ENCODE measurements at places on chromosomes 2 and 18. TPM values are rescaled to one million over a fixed set of nuclear protein-coding genes. Genes with fewer than 3 reads are reported as not detected.

- no peak for DNase-seq
These were observed 24.3 kb upstream of the REL start for GRCh38 chr2:60857056-60857455.

GRCh38 chr2:190997526-190998113 is 16.4 kb downstream of the STAT1 start:
- DNase-seq: no peak

- no peak for DNase-seq
These were observed 281.1 kb upstream of the NCKAP5 start for GRCh38 chr2:133849341-133849740.

The PFN4 gene
- total RNA-seq: not detected

GRCh38 chr2:205730701-205731582 is 48.6 kb downstream of the NRP2 start:
- DNase-seq: no peak

The RIT2 gene
- not detected for total RNA-seq

The SCTR gene
- 0.25 TPM for total RNA-seq

- DNase-seq: peak; percentile 65
These were observed 64.7 kb downstream of the STK25 start for GRCh38 chr2:241443486-241444223.

GRCh38 chr2:75488157-75488556 is 72.6 kb downstream of the EVA1A start:
- DNase-seq: no peak

The B4GALT6 gene
- total RNA-seq: 8.0 TPM

- DNase-seq: no peak
These were observed 62.8 kb downstream of the SFXN5 start for GRCh38 chr2:73008766-73009135.

The NEU2 gene
- not detected for total RNA-seq

DNA sequence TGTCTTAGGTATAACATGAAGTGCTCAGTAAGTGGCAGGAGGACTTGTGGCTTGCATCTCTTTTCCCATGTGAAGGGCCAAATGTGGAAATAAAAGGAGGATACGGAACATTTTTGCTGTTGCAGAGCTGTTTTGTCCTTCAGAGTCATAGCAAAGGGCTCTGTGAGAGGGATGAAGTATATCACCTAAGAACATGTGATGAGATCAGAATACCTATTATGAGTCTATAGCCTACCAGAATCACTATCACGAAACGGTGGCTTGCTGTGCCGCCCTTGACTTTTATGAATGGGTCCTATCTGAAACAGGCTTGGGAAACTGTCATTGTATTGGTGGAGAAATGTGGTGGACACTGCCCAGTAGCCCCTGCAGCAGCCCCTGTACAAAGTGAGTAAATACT is 67.0 kb upstream of the ITGB6 start:
- no peak for DNase-seq

DNA sequence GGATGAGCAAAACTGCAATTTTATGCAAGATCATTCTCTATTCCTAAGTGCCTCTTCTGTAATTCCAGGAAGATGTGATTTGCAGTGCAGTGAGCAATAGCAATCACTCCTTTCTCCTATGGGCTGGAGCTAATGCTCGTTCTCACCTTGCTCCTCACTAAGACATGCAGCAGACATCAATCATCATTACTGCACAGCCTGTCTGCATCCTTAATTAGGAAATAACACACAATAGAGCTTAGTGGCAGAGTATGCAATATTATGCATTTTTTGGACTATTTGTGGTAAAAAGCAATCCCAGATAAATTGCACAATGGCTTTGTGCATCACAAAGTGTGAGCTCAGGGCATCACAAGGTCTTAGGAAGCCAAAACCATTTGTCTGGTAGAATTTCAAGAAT is 32.6 kb upstream of the RAPH1 start:
- DNase-seq: no peak

GRCh38 chr2:239286901-239287300 is 113.9 kb downstream of the HDAC4 start:
- DNase-seq: peak; percentile 44

The MRPL19 gene
- total RNA-seq: 53.3 TPM

The SLC11A1 gene
- total RNA-seq: 5.3 TPM

The CD8A gene
- total RNA-seq: 9.1 TPM

- no peak for DNase-seq
These were observed 79.3 kb downstream of the DDX1 start for GRCh38 chr2:15670981-15671380.

The GNLY gene
- 4.3 TPM for total RNA-seq

GRCh38 chr2:159362816-159363251 is 76.3 kb upstream of the WDSUB1 start:
- DNase-seq: no peak

- no peak for DNase-seq
These were observed 417.9 kb downstream of the CDH7 start for GRCh38 chr18:66168685-66169235.

- no peak for DNase-seq
These were observed 31.5 kb downstream of the LBH start for GRCh38 chr2:30262716-30263309.

- no peak for DNase-seq
These were observed 151.1 kb upstream of the TWIST2 start for GRCh38 chr2:238696786-238697185.

The TUBA4A gene
- 75.3 TPM for total RNA-seq

DNA sequence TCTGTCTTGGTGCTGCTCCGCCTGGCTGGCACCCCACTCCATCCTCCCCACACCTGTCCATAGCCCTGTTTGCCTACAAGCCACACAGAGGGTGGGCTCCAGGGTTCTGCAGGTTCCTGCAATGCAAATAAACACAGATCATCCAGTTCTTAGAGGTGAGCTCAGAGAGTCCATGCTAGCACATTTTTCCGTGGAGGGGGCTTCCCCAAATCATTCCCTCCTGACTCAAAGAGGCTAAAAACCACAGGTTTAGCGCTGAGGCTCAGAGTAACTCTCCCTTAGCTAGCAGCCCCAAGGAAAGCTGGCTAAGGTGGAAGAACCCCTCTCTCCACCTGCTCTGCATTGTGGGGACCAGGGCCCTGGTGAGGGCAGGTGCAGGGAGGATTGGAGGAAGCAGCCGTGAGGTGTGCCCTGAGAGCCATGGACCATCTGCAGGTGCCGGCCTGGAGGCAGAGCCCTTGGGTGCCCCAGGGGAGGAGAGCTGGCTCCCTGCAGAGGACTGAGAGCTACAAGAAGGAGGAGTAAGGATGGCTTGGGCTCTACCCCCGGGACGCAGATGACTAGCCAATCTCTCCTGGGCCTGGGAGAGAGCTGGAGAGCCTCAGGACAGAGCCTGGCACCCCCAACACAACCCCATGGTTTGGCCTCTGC is 23.8 kb upstream of the TEX44 start:
- DNase-seq: no peak

DNA sequence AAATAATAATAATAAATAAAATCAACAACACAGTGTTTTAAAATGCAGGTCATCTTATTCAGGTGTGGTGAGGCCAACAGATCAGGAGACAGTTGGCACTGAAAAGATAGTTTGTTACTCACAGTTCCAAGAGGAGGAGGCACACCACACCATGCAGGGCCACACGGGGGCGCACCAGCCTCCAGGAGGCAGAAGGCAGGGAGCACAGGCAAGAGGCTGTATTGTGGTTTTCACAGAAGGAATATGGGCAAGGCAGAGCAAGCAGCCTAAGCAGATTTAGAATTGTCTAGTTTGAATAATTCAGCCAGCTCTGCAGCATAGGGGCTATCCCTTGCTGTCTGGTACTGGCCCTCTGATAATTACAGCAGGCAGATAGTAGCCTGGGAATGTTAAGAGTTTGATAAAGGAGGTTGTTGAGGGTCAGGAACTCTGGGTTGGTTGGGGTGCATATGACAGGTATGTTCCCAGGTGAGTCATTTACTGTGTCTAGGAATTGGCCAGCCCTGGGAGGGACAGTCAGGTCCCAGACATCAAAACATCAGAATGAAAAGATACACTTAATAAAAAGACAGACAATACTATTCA is 31.3 kb downstream of the KIAA2012 start:
- DNase-seq: no peak

- no peak for DNase-seq
These were observed 43.4 kb downstream of the THUMPD2 start for GRCh38 chr2:39735648-39736047.

The NTSR2 gene
- total RNA-seq: not detected

DNA sequence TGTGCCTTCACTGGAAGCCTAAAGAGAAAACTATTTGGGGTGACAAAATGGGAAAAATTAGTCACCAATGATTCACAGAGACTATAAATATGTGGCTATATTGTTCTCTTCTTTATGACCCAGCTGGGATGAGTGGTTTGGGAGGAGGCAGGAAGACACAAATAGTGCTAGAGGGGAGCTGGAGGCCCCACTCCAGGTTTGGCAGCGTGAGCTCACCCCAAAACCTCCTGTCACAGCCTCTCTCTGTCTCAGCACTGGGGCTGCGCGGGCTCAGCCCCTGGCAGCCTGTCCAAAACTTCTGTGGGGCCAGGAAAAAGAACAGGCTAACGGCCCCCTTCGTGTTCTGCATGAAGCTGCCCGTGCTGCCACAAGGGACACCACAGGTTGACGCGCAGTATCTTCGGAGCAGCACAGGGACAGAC is 73.2 kb upstream of the LCLAT1 start:
- no peak for DNase-seq

The REG3A gene
- total RNA-seq: not detected

GRCh38 chr2:69453475-69454129 is 16.4 kb upstream of the NFU1 start:
- DNase-seq: no peak

DNA sequence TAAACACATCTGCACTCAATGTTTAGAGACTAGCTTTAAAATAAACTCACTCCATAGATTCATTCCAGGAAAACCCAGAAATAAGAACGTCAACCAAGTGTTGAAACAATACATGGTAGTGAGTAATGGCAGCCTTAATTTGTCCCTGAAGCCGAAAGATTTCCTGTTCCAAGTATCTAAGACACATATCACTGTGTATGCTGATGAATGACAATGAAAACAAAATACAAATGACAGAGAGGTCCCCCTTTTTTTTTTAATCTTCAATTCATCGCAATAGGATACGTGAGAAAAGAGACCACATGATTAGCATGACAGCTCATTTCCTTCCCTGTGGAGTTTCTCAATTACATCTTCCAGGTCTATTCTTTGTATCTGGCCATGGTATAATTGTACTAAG is 160.5 kb upstream of the STK17B start:
- no peak for DNase-seq

DNA sequence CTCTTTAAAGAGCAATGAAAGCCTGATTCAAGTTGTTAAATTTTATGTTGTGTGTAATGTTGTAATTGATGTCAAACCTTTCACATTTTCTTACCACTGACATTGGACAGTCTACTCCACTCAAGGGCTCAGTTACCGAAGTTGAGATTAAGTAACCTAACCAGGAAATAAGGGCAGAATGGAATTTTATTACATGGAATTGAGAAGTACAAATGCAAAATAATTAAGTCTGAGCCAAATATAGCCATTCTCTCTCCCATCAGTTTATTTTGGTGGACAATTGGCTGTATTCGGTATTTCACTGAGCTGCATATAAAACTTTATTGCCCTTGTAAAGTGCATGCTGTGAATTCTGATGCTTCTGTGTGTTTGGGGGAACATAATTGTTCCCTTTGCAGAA is 231.5 kb downstream of the TTC32 start:
- no peak for DNase-seq

The IL36B gene
- total RNA-seq: not detected

The C1GALT1C1L gene
- total RNA-seq: 0.67 TPM

DNA sequence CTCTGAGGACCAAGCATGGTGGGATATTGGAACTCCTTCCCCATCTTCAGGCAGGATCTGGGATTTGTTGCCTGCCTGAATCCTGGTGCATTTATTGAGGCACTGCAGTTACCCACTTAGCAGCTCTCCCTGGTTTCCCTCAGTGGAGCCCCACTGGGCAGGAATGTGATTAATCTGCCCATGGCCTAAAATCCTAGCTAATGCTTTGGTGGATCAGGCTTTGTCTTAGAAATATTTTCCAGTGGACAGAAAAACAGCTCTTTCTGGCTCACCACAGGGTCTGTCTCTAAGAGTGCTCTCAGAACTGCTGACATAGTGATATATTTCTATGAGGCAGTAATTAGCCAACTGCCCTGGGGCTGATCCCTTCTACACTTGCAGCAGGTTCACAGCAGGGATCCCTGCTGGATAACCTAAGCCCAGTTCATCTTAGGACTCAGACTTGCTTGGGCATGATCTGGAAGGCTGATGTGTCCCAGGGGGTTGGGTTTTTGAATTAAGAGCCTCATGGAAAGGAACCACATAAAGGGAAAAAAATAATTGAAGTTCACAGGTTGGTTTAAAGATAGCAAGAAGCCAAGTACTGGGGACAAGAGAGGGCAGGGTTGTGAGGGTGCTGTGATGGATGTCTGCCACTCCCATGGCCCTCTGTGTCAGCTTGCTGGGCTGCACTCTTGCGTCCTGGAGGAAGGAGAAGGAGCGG is 44.3 kb upstream of the ZDBF2 start:
- no peak for DNase-seq

GRCh38 chr2:207139552-207139951 is 26.2 kb downstream of the KLF7 start:
- no peak for DNase-seq

Measured in mucosa of descending colon (tissue), 3 donors.